Stimulated activated CD4-positive, alpha-beta T cell treated with anti-CD3 and anti-CD28 coated beads, Interleukin-1b, Interleukin-23, amount 100 ng/mL, for 48 hours (primary cell): ENCODE measurements at places on chromosomes 6 and 20.
A peak's percentile ranks its signal among the peaks of the same experiment; 100 is the strongest.

- DNase-seq, result no peak
Observed at GRCh38 chr6:170206317-170206621, 84.6 kb downstream of the DLL1 start.

- no peak for DNase-seq
Observed at GRCh38 chr20:17473659-17474058, 57.5 kb downstream of the BFSP1 start.

DNA sequence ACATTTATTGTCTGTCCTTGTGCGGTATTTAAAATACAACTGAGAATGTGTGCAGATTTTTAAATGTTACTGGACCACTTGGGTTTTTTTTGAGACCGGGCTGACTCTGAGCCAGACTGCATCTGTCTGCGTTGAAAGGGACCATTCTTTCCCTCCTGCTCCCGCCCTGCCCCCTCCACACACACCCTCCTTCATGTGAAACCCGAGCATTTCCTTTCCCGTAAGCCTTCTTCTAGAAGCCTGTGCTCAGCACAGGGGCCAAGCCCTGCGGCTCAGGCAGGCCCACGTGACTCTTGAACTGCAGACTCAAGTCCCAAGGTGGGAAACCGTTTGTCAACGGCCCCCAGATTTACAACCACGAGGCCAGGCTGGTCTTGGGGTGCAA, 82.7 kb upstream of the FOXC1 start:
- peak; percentile 28 for DNase-seq

- no peak for DNase-seq
Observed at GRCh38 chr6:76166297-76166696, 93.8 kb upstream of the IMPG1 start.
